Fibroblast of villous mesenchyme (primary cell): ENCODE measurements at places on chromosomes 4 and X. TPM values are rescaled to one million over a fixed set of nuclear protein-coding genes. Genes with fewer than 3 reads are reported as not detected.

The MAGEB17 gene
- not detected in 2 replicates for total RNA-seq

The PASD1 gene
- total RNA-seq = not detected in 2 replicates

The GLRA2 gene
- total RNA-seq = 0.32 TPM in 1 of 2 replicates, not detected in the other

The TMPRSS11A gene
- not detected in 2 replicates for total RNA-seq

The SMIM10 gene
- total RNA-seq = 4.3 and 6.8 TPM in 2 replicates

The CSN1S1 gene
- total RNA-seq = not detected in 2 replicates

The LANCL3 gene
- 0.32 and 0.43 TPM in 2 replicates for total RNA-seq

The CNKSR2 gene
- total RNA-seq = 1.9 and 4.7 TPM in 2 replicates

The ANXA10 gene
- total RNA-seq = under 0.01 and 0.32 TPM in 2 replicates

The CXCL6 gene
- total RNA-seq = 0.64 and 4.7 TPM in 2 replicates

The GAGE2A gene
- total RNA-seq = not detected in 2 replicates

The PHEX gene
- total RNA-seq = 0.43 and 0.97 TPM in 2 replicates

The XKRX gene
- total RNA-seq = under 0.01 TPM in 1 of 2 replicates, not detected in the other

The CPZ gene
- 15.5 and 19.0 TPM in 2 replicates for total RNA-seq

The BEX5 gene
- not detected in 2 replicates for total RNA-seq

The ATOH1 gene
- not detected in 2 replicates for total RNA-seq

The AWAT2 gene
- not detected in 2 replicates for total RNA-seq

The MXRA5 gene
- total RNA-seq = 20.7 and 45.4 TPM in 2 replicates

The KLF8 gene
- total RNA-seq = 2.3 and 3.0 TPM in 2 replicates

The PNMA6F gene
- not detected in 2 replicates for total RNA-seq

The TCEANC gene
- total RNA-seq = 2.3 and 5.2 TPM in 2 replicates

The MAML3 gene
- 4.2 and 6.5 TPM in 2 replicates for total RNA-seq

The EXOC1L gene
- not detected in 2 replicates for total RNA-seq

The PRKG2 gene
- total RNA-seq = under 0.01 and 0.64 TPM in 2 replicates

The PNMA5 gene
- 0.64 TPM in 1 of 2 replicates, not detected in the other for total RNA-seq

The ZNF630 gene
- 0.32 and 3.0 TPM in 2 replicates for total RNA-seq

The CCDC160 gene
- 0.43 TPM in 1 of 2 replicates, not detected in the other for total RNA-seq

The PAGE4 gene
- not detected in 2 replicates for total RNA-seq

The SFRP2 gene
- total RNA-seq = not detected in 2 replicates

The MAGEB10 gene
- total RNA-seq = not detected in 2 replicates

The AKAP4 gene
- total RNA-seq = not detected in 2 replicates

The PDE5A gene
- total RNA-seq = 109 and 162 TPM in 2 replicates

The HAND2 gene
- 45.4 and 71.7 TPM in 2 replicates for total RNA-seq

The SPANXD gene
- total RNA-seq = 0.43 TPM in 1 of 2 replicates, not detected in the other

The SPANXN4 gene
- not detected in 2 replicates for total RNA-seq

The ADH7 gene
- total RNA-seq = not detected in 2 replicates

The ASB12 gene
- total RNA-seq = not detected in 2 replicates

The ODAM gene
- total RNA-seq = not detected in 2 replicates

The PCDH18 gene
- total RNA-seq = 181 and 278 TPM in 2 replicates

The ATP6AP1 gene
- total RNA-seq = 72.5 and 91.8 TPM in 2 replicates

The GUCY1B1 gene
- 1.7 and 1.9 TPM in 2 replicates for total RNA-seq
